ENCODE measurements at places on chromosomes 7 and 10.

DNA sequence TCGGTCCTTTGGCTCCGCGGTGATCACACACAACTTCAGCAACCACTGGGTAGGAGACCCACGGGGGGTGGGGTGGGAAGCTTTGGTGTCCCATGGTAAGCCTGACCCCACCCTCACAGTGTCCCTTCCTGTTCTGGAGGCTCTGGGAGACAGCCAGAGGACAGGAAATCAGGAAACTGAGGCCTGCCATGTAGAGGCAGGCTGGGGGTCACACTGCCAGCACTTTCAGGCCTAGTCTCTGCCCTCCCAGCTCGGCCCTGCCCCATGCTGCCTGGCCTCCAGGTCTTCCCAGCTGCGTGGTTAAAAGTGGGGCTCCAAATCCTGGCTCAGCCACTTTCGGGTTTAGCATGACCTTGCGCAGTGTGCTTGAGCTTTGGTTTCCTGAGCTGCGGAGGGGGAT is 10.9 kb downstream of the AQP1 start:
- DNase-seq = no peak

DNA sequence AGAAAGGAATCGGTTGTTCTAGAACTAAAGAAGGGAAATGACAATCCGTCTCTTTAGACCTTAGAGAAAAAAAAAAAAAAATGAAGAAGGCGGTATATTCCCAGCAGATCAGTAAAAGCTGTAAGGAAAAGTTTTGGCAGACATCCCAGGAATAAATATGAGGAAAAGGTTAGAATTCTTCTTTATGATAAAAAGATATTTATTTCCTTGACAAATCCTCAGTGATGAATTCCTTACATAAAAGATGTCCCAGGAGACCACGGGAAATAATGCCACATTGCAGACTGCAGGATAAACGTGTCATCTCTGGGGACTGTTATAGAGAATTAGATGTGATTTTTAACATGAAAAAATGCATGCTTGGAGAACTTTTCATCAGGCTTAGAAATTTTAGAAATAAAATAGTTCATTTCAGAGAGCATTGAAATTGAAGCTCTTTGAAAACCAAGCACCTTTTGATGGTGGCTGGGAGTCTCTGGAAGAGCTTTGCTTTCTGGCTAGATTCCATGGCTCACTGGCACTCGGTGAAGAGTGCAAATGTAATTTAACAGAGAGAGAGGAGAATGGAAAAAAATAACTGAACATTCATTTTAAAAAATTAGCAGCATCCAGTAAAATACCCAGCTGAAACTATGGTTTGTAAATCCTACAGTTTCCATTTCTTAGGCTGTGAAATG is 98.2 kb downstream of the PRPF18 start:
- no peak for DNase-seq

GRCh38 chr10:97518301-97519043 is 19.7 kb downstream of the UBTD1 start:
- no peak for DNase-seq

GRCh38 chr10:112951359-112952281 is 1.6 kb downstream of the TCF7L2 start:
- no peak for DNase-seq
